DMS153 (cell line): ENCODE measurements at places on chromosomes 5 and 9.

DNA sequence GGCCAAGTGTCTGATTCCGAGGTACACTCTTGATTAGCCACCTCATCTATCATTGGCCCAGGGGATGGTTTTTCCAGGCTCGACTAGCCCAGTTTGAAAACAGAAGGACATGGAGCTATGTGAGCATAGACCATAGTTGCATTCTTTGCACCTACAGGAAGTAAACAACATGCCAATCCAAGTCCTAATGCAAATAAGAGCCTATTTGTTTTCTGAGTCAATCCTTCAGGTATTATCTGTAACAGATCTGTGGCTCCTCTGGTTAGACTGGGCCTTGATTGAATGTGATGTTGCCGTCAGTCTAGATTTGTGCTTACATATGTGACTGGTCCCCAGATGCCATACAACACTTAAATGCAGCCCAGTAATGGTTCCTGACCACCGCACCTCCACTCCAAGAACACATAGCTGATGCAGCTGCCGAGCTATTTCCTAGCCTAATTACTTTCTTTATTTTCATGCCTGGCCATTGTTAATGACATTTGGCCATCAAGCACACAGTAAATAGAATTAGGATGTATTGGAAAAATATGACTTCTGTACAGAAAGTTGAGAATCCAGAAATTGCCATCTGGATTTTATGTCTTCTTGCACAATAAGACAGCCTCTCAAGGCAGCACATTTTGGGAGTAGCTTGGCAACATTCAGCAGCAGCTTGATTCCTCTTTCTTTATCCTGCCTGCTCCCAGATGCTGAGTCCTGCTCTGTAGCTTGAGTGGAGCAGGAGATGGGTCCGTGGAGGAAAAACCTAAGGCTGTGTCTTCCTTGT is 29.5 kb upstream of the ARHGAP26 start:
- DNase-seq: peak; percentile 34

GRCh38 chr5:172479034-172479783 is 24.9 kb upstream of the SH3PXD2B start:
- DNase-seq: peak; percentile 63

GRCh38 chr5:142726188-142726731 is 40.4 kb upstream of the FGF1 start:
- DNase-seq: no peak

- DNase-seq: no peak
These were observed 45.2 kb downstream of the UBE2QL1 start for GRCh38 chr5:6493681-6494454.

DNA sequence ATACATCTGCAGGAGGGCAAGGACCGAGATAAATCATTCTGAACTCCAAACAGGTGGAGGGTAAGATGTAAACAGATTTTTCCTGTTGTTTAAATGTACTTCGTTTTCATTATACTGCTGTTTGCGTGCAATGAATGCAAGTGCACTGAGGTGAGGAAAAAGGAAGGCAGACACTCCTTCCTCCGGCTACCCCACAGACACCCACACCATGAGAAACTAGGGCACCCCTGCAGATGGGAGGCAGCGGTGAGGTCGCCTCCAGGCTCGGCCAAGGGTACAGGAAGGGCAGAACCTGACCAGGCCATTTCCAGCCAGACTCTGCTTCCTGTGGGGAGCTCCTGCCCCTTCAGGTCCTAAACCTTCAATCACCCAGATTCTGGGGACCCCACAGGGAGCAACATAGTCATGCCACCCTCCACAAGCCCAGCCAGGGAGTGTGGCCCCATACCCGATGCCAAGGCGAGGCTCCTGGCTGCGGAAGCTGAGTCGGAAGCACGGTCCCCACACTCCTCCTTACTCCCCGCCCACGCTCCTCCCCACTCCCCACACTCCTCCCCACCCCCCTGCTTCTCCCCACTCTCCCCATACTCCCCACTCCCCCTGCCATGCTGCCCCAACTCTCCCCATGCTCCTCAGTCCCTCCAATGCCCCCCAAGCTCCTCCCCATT is 37.1 kb downstream of the VAV2 start:
- no peak for DNase-seq

DNA sequence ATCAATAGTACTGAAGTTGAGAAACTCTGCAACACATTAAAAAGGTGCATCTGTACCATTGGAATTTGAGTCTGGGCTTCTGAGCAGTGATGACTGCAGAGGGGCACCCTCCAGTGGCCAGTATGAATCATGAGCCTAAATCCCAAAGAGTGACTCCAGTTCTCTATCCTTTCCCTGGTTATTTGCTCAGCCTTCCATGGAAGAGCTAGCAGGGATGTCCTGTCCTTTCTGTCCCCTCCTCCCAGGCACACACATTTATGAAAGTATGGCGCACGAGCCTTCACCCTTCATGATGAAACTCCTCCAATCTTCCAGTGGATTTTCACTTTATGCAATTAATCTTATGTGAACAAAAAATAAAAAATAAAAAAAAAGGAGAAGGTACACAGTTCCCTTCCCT is 81.0 kb downstream of the ESM1 start:
- no peak for DNase-seq

DNA sequence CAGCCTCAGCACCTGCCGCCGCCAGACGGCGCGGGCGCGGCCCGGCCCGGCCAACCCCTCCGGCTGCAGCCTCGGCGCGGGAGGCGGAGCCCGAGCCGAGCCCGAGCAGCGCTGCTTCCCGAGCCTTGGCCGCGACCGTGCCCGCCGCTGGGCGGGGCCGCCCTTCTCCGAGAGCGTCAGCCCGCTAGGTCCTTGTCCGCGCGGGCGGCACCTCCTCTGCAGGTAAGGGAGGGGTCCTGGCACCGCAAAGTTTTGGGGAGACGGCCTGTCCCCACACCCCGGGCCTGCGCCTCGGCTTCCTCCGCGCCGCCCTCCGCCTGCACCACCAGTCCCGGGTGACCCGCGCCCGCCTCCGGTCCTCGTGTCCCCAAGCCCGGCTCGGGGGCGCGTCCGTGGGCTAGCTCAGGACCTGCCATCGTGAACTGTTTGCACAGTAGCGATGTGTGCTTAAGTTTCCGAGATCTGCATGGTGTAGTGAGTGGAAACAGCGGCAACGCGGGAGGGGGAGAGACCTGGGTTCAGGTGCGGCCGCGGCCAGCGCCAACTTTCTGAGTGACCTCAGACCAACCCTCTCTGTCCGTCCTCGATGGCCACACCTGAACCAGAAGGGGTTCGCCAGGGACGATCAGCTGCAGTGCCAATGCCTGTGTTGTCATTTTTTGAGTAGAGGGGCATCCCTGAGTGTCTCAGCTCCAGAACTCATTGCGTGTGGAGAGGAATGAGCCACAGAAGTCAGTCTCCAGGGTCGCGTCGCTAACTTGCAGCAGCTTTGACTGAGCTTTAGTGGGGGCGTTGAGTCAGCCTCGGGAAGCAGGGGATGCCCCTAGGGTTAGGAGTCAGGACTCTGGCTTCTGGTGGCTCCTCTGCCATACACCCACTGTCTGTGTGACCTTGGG is at the start of gene FRMPD1:
Gene FRMPD1, plus strand, starts transcription at position 82 of the 896 bp plus-strand sequence. CDS start 41,688 bp downstream, outside the sequence.
- peak; percentile 50 for DNase-seq

DNA sequence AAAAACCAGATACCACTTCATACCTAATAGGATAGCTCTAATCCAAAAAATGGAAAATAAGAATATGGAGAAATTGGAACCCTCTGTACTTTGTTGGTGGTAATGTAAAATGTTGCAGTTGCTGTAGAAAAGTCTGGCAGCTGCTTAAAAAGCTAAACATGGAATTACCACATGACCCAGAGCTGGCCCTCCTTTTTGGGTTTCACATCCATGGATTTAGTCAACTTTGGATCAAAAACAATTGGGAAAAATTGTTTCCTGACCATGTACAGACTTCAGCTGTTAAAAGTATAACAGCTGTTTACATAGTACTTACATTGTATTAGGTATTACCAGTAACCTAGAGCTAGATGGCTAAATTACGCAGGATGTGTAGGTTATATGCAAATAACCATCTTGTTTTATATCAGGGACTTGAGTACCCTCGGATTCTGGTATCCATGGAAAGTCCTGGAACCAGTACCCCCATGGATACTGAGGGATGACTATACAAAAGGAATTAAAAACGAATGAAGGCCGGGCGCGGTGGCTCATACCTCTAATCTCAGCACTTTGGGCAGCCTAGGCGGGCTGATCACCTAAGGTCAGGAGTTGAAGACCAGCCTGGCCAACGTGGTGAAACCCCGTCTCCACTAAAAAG is 15.8 kb downstream of the DNAJA1 start:
- DNase-seq: no peak

DNA sequence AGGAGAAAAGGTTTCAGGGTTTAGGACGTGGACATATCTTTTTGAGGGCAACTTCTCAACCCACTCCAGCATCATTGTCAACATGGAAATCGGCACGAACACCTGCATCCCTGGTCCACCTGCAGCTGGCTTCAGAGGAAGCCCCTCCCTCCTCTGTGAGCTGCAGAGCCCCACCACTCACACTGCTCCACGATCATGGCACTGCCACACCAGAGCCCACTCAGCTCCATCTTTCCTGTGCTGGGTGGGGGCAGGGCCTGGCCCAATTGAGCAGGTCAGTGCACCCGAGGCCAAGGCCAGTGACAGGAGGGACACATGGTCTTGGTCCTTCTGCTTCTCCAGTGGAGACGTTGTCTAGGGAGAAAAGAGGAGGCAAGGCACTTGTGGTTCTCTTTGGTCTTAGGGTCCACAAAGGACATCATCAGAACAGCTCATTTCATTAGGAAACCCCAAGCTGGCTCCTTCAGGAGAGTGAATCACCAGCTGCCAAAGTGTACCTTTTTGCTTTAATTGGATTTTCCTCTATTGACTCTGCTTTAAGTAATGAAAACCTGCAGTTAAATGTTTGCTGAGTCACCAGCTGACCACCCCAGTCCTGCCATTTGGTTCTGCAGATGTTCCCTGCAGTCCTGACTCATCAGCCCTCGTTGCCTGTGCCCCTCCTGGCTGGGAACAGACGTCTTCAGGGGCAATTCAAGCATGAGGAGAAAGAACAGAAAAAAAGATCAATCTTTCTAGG is 56.2 kb downstream of the UBE2QL1 start:
- DNase-seq: peak; percentile 63

- DNase-seq: no peak
These were observed 405.2 kb upstream of the MPDZ start for GRCh38 chr9:13684656-13685055.

DNA sequence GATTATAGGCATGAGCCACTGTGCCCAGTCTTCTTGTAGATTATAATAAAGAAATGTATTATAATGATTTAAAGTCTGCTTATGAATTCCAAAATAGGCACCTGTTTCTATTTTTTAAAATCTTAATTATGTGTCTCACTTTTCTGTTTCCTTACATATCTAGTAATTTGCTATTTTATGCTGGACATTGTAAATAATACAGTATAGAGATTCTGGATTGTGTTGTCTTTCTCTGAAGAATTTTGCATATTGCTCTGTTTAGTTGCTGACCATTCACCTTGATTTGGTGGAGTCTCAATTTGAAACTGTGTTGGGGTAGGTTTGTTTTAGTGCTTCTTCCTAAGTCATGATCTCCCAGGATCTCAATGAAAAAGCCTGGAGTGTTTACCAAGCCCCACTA is 102.8 kb downstream of the C9orf50 start:
- DNase-seq: no peak

DNA sequence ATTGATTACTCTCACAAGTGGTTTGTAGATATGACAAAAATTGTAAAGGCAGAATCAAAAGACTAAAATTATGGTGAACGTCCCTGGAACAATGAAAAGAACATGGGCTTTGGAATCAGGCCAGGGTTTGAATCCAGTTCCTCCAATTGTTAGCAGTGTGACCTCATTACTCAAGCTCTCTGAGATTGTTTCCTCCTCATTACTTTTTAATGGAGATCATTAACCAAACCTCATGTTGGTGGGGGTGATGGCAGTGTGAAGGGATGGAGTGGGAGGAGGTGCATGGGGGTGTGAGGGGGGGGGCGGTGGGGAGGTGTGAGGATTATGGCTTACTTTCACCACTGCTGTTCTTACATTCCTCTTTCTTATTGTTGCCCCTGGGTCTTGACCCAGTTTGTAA is 44.1 kb upstream of the FOXE1 start:
- DNase-seq: peak; percentile 35

GRCh38 chr9:99820685-99821395 is 845 bp upstream of the NR4A3 start:
- peak; percentile 28 for DNase-seq

DNA sequence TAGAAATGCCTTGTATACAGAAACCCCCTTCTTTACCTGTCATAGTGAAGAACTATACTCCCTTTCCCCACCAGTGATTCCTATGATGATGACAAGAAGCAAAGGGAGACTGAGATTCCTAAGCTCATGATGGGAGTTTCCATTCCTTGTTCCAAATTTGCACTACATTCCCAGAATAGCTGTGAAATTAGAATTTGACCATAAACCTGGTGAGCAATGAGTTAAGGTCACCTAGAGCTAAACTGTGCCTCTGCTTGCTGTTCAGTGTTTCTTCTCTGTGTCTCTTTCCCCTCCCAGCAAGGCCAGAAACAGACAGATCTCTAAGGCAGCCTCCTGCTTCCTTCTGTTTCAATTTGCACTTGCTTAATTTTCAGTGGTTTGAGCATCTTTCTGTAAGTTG is 332.1 kb downstream of the PIK3R1 start:
- no peak for DNase-seq

- no peak for DNase-seq
These were observed 69.6 kb downstream of the CHSY3 start for GRCh38 chr5:129973716-129974426.

DNA sequence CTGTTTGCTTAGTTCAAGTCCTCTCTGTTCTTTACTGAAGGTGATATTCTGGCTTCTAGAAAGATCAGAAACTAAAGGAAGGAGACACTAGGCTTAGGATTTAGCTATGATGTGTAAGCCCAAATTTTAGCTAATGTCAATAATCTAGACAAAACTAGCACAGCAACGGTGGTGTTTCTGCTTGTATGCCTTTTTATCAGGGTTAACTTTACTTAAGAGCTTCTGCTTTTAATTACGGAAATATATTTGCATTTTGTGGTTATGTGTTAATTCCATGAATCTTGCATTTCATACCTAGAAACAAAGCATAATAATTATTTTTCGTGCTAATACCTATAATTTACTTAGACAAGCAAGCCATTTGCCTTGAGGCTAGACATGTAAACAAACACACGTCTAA is 96.1 kb downstream of the PAX5 start:
- DNase-seq: no peak

DNA sequence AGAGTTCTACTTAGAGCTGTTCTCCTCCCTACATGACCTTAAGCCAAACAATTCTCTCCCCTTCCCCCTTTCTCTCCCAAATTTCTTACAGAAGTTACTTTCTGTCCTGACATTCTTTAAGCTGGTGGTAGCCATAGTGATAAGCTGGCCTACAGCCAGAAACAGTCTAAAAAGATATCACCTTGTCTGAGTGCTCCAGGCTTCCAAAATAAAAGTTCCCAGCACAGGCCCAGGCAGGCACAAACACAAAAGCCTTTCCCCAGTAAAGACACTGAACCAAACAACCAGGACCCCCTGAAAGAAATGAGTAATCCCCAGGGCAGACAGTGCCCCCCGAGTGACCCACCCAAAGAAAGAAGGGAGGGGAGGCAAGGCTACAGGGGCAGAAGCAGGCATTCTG is 19.2 kb downstream of the SIL1 start:
- no peak for DNase-seq
